CD8-positive, alpha-beta memory T cell (primary cell): ENCODE measurements at places on chromosomes 4 and X. TPM values are rescaled to one million over a fixed set of nuclear protein-coding genes. Genes with fewer than 3 reads are reported as not detected.

The ADGRG4 gene
- not detected for total RNA-seq

GRCh38 chr4:110208419-110208818, 10.0 kb upstream of the ELOVL6 start:
- no peak for DNase-seq

DNA sequence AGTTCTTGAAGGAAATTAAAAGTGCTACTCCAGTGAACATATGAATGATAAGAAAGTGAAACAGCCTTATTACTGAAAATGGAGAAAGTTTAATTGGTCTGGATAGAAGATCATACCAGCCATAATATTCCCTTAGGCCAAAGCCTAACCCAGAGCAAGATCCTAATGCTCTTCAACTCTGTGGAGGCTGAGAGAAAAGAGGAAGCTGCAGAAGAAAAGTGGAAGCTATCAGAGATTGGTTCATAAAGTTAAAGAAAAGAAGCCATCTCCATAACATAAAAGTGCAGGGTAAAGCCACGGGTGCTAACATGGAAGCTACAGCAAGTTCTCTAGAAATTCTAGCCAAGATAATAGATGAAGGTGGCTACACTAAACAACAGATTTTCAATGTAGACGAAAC, 85.5 kb upstream of the ATOH1 start:
- DNase-seq: no peak

The PCDH7 gene
- not detected for total RNA-seq

DNA sequence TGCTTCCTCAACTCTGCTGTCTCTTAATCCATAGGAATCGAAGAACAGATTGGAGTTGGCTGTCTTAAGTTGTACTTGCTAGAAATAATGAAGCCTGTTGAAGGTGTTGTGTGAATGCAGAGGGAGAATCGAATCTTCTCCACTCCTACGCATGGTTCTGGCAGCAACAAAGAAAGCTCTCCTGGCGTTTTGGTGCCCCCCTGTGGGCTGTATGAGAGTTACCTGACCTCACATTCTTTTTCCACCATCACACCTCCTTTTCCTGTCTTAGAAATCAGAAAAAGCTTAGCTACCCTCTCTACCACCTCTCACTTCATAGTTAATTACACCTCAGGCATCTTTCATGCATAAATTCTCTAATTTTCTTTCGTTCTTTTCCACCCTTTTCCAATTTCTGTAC, 16.3 kb downstream of the KLF8 start:
- DNase-seq: peak; percentile 16

GRCh38 chr4:40199179-40199670, 2.4 kb downstream of the RHOH start:
- DNase-seq: no peak

DNA sequence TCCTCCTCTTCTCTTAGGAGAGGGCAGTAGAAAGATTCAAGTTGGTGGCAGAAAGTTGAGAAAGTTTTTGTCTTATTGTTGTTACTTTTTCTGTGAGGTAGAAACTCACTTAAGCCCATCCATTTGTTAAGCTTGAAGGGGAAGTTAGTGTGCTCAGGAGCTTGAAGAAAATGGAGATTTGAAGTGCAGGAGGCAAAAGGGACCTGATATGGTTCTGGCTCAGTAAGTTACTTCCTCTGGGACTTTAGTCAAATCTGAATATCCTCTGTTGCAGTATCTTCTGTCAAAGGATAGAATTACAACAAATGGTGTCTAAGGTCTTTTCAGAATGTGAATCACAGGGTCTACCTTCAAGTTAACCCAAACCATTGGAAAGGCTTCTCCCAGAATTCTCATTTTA, 46.2 kb downstream of the CXCL13 start:
- DNase-seq: no peak

The ITIH6 gene
- total RNA-seq: not detected

The GPR34 gene
- 0.95 TPM for total RNA-seq

The ITGB1BP2 gene
- 3.8 TPM for total RNA-seq

GRCh38 chrX:27968352-27968751, 12.9 kb downstream of the DCAF8L1 start:
- DNase-seq: no peak

DNA sequence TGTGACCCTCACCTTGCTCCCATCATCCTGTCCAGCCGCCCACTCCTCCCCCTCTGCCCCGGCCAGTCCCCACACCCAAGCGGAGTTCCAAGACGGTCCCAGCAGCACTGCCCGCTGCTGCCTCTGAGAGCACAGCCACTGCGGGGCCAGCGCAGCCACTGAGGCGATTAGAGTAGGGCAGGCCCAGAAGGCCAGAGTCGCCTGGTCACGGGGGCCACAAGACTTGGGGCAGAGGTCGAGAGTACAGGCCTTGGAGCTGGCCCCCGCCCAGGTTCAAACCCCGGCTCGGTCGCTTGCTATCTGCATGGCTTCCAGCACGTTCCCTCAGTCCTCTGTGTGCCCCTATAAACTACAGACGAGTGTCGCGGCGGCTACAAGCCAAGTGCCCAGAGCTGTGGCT, 53.2 kb upstream of the ADRA2C start:
- DNase-seq: no peak

The P2RY8 gene
- total RNA-seq: 50.1 TPM

The CXCL11 gene
- 0.18 TPM for total RNA-seq

DNA sequence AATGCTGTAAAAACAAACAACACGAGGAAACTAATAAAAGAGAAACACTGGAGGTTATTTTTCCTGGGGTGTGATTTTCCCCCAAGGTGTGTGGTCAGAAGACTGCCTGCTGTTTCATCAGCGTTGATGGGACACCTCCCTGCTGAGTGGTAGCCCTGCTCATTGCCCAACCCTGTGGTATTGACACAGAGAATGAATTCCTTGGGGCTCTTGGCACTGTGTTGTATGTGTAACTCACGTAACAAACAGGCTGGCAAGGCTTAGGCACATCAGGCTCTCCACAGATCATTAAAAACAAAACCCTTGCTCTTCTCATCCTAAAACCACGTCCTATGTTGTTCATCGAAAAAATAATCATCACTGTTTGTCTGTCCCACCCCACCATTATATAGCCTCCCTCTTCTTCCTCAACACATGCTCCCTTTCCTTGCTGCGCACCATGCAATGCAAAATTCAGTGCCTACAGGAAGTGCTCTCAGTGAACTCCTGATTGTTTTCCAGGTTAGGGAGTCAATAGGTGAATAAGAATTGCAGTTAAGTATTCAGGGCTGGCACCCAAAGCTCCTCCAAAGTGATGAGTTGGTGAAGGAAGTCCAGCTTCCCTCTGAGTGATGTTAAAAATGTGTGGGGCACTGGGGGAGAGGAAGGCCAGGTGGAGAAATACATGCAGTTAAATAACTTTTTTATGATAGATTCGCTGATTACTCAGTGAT, 11.4 kb upstream of the PUDP start:
- no peak for DNase-seq

DNA sequence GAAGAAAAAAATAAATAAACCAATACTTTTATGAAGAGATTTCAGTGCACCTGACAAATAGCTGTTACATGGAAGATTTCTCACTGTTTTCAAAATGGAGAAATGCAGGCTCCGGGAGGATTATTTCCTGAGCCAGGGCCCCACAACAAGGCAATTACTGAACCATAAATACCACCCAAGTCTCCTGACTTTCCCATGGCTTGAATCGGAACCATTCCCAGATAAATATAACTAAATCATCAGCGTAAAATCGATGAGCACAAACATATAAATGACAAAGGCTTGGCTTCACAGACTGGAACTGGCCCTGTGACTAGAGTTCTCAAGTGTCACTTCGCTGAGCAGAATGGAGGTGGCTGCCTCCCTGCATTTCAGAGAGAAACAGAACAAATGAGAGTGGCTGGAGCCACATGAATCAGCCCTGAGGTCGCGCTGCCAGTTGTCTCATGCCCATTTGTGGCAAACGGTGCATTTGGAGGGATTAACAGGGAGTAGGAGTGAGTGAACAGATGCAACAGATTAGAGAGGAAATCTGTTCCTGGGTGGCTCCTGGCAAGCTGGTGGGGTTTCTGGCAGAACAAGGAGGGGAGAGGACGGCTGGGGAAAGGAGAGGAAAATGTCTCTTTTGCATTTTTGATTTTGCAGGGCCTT, 57.3 kb upstream of the STIM2 start:
- no peak for DNase-seq

DNA sequence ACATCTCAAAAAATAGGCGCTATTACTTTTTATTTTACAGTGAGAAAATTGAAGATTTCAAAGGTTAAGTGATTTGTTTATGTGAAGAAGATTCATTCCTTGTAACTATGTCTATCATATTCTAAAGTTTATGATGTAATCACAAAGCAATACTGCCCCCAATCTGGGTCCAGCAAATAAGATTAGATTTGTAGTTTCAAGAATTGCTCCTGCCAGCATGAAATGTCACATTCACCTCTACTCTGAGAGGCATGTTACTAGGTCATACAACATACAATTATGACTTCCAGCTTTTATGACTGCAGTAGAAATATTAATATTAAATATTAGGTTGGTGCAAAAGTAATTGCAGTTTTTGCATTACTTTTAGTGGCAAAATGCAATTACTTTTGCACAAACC, 976.2 kb downstream of the FSTL5 start:
- no peak for DNase-seq

The SLC25A43 gene
- 11.8 TPM for total RNA-seq

The RXFP1 gene
- total RNA-seq: not detected

- no peak for DNase-seq
Measured at GRCh38 chr4:115906428-115906827, 793.0 kb upstream of the NDST4 start.

DNA sequence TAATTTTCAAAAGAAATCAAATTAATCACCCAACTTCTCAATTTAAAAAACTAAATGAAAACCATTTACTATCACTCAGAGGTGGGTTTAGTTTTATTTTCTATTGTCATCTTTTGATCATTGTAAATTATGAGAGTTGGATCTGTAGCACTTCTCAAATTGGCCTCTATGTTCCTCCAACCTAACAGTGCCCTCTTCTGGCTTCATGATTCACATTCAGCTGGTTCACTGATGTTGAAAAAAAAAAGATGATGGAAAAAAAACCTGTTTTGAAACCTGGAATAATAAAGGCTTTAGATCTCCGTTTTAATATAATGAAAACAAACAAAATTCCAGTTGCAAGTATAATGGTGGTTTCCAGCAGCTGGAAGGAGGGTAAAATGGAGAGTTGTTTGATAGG, 2.4 kb upstream of the NBDY start:
- peak; percentile 52 for DNase-seq

- no peak for DNase-seq
Measured at GRCh38 chr4:171812665-171813525, at the start of gene GALNTL6. Gene GALNTL6 (plus strand): TSS chr4:171813404.

- DNase-seq: no peak
Measured at GRCh38 chr4:154743683-154744340, at the start of gene LRAT. Gene LRAT (plus strand): TSS chr4:154744000. CDS start chr4:154744327, 327 bp downstream.
